Stimulated activated CD4-positive, alpha-beta T cell treated with anti-CD3 and anti-CD28 coated beads, Interleukin-15, amount 100 ng/mL, for 1 hour (primary cell): ENCODE measurements at places on chromosomes 11 and 22.

- DNase-seq, result no peak
Observed at GRCh38 chr11:132008872-132009271, 638.5 kb downstream of the NTM start.

- DNase-seq, result no peak
Observed at GRCh38 chr11:130452176-130452575, 3.7 kb downstream of the ADAMTS15 start.

DNA sequence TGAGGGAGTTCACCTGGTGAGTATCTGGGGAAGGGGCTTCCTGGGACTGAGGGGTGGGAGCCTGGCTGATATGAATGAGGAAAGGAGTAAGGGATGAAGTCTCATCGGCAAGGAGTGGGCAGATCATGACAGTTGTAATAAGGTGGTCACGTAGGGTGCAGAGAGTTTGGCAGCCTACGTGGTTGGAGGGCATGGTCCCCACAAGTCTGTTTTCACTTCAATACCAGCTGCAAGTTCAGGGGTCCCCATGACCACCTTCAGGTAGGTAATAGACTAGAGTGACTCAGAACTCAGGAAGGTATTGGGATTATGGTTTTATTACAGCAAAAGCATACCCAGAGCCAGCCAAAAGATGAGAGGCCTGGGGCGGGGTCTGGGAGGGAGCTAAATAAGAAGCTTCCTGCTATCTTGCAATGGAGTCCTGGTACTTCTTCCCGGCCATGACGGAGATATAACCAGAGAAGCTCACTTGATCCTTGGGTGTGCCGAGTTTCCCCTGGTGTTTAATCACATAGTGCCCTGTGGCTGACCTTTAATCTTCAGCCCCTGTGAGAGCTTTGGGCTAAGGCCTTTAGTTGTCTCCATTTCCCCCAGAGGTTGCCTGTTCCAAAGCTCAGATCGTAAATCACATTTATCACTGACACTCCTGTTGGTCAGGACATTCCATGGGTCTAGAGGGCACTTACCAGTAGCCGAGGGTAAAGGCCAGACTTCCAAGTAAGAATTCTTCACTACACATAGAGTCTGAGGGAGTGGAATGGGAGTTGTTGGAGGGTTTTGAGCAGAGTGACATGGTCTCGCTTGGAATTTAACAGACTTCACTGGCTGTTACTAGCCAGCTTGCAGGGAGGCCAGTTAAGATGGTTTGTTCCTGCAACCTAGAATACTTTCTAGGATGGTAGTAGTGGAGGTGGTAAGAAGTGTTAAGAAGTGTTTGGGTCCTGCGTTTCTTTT lies 9.1 kb downstream of the SLC3A2 start:
- DNase-seq, result no peak

- no peak for DNase-seq
Observed at GRCh38 chr11:44120169-44120568, 24.7 kb downstream of the EXT2 start.

GRCh38 chr11:128929991-128930390 lies 12.7 kb downstream of the TP53AIP1 start:
- DNase-seq, result no peak

DNA sequence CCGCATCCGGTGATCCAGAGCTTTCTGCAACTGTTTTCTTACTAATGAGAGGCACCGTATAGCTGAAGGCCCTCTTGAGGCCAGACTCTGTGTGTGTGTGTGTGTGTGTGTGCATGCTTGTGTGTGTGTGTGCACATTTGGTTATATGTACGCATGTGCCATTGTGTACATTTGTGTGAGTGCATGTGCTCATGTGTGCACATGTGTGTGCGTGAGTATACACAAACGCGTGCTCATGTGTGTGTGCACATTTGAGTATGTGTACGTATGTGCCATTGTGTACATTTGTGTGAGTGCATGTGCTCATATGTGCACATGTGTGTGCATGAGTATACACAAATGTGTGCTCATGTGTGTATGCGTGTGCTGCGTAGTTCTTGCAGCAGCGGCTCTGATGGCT lies 12.3 kb upstream of the FGF19 start:
- no peak for DNase-seq

DNA sequence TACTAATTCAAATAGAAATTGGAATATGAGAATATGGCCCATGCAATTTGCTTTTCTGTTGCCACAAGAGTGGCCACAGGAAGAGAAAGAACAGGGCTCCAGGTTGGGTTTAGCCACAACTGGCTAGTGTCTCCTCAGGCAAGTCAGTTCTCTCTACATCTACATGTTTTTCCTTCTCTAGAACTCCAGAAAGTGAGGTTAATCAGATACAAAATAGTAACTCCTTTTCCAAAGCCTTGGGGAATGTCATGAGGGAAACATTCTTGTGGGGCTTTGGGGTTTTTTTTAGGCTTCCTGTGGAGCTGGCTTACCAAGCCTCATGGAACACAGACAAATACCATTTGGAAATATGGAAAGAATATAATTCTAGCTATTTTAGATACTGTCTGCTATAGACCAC lies 161.6 kb downstream of the NAV2 start:
- DNase-seq, result no peak

- no peak for DNase-seq
Observed at GRCh38 chr11:13324709-13325108, 47.1 kb downstream of the BMAL1 start.

GRCh38 chr11:128365044-128365443 lies 222.3 kb downstream of the ETS1 start:
- no peak for DNase-seq

GRCh38 chr11:61718046-61718531 lies 34.3 kb upstream of the MYRF start:
- no peak for DNase-seq

DNA sequence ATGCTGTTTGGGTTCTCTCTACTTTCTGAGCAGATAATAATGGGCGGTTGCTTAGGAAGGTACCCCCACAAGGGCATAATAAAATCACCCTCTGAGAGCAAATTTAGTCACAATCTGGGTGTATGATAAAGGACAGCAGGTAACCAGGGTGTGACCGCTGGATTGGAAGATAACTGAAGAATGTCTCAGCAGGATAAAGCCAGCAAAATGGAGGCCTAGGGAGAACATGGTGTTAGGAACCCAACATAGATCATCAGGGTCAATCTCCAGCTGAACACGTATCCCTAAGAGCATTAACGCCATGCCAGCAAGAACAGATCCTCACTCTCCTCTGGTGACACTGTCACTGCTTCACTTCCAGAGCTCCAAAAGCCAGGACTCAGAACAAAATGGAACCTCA lies 64.5 kb upstream of the SCUBE2 start:
- DNase-seq, result no peak
